Left cardiac atrium (tissue), 4 donors: ENCODE measurements at places on chromosomes 1 and 21. TPM values are rescaled to one million over a fixed set of nuclear protein-coding genes. Genes with fewer than 3 reads are reported as not detected.

DNA sequence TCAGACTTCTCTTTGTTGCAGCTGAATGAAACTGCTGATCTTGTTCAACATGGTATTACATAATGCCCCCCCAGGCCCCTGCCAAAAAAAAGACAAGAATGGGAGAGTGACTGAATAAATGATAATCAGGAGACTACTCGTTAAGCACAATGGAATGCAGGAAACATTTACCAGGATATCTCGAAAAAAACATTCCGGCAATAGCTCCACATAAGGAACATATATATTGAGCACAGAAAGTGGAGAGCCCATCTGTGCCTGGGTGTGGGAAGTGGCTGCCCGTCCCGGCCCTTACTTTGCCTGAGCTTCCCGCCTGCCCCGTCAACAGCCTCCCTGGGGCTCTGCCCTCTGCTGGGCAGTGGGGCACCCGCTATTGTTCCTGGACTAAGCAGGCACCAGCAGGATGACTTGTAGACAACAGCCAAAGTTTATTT lies 13.3 kb downstream of the TRIM11 start:
- DNase-seq, result no peak

GRCh38 chr21:33642896-33643657 lies 776 bp downstream of the ITSN1 start:
- DNase-seq, result peak; percentile 56

- DNase-seq, result no peak
Measured at GRCh38 chr1:83606416-83606955, 392.4 kb downstream of the TTLL7 start.

GRCh38 chr1:118217141-118217838 lies 32.3 kb upstream of the SPAG17 start:
- no peak for DNase-seq

GRCh38 chr1:151372058-151372934 lies at the start of gene SELENBP1:
Gene SELENBP1 (minus strand): TSS chr1:151372705. CDS start chr1:151372641, 64 bp downstream.
- DNase-seq, result peak; percentile 91

GRCh38 chr1:37741662-37742061 lies 23.3 kb downstream of the EPHA10 start:
- DNase-seq, result no peak

DNA sequence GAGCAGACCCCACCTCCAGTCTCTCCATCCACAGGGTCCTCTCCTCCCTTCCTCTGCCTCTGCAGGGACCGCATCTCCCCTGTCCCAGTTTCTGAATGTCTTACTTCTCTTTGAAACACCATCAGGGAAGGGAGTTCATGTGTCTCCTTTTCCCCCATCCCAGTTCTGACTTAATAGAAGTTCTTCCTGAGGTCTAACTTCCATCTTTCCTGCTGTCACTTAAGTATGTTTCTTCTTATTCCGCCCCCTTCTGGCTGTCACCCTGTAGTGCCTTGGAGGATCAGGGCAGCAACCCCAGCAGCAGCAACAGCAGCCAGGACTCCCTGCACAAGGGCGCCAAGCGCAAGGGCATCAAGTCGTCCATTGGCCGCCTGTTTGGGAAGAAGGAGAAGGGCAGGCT lies 29.3 kb downstream of the MYOG start:
- DNase-seq, result no peak

- peak; percentile 37 for DNase-seq
Measured at GRCh38 chr1:151058692-151059091, 730 bp downstream of the CDC42SE1 start.

GRCh38 chr1:3075666-3076362 lies 6.8 kb downstream of the PRDM16 start:
- no peak for DNase-seq

DNA sequence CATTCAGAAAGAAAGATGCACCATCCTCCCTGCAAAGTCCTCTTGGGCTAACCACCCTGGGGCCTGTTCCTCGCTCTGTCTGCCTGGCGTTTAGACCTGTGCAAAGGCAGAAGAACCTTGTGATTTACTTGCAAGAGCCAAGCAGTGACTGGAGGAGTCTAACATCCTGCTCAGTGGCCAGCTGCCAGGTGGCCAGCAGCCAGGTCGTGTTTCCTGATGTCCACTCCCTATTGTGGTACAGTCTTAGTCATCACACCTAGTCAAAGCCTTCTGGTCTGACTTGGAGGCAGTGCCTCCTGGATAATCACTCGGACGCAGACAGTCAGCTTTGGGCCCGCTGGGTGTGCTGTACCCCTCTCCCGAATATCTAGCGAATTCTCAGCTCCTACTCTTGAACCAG lies 118.1 kb downstream of the PGBD5 start:
- peak; percentile 87 for DNase-seq

GRCh38 chr1:234402939-234403338 lies 29.7 kb downstream of the COA6 start:
- no peak for DNase-seq

DNA sequence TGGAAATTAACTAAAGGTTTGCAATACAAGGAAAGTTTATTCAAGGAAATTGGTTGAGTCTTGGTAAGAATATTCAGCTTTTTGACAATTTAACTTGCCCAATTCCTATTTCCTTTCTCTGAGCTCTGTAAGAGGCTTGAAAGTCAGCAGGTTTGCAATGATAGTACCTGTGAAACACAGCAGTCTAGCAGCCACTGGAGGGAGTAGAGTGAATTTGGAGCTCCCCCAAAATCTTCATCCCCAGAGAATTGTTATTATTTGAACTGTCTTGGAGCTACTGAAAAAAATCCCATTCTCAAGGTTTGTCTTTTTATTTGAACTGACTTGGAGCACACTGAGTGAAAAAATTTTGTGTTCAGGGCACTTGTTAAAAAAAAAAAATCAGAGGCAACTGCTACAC lies 654.2 kb upstream of the PKN2 start:
- no peak for DNase-seq

DNA sequence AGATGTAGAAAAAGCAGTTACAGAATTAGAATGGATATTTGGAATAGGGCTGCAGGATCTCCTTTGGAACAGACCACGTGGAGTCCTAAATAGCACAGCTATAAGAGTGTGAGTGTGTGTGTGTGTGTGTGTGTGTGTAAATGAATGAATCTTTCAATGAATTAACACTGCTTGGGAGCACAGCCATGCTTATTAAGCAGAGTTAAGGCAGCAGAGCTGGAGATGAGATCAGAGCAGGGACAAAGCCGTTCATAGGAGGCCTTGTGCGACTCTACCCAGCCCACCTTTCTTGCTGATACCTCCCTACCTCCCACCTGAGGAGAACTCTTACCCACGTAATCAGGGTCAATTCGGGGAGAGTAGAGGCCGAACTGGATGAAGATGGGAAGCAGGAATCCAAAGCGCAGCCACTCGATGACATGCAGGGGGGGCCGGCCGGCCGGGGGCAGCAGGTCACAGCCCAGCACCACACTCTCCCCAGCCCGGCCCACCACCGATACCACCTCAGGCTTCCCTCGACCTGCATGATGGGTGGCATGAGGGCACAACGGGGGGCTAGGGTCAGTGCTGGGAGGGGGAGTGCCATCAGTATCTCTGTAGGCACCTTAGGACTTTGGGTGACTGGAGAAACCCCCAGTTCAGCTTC lies 2.7 kb downstream of the IGSF9 start:
- no peak for DNase-seq

The ELAPOR1 gene
- 0.21 TPM for total RNA-seq

The HSD3B1 gene
- total RNA-seq, result not detected

The COL24A1 gene
- 1.5 TPM for total RNA-seq

The KLHDC7A gene
- not detected for total RNA-seq

The SMIM12 gene
- total RNA-seq, result 40.0 TPM

The TEKT2 gene
- 0.27 TPM for total RNA-seq
